Activated T-cell treated with anti-CD3 and anti-CD28 coated beads for 1 hour (primary cell): ENCODE measurements at places on chromosomes 3 and 15.

GRCh38 chr15:38701149-38701548 lies 136.5 kb upstream of the RASGRP1 start:
- DNase-seq: no peak

GRCh38 chr15:84023636-84024035 lies 211.9 kb upstream of the GOLGA6L4 start:
- no peak for DNase-seq

- no peak for DNase-seq
These were observed 482.3 kb upstream of the NECTIN3 start for GRCh38 chr3:110589341-110589740.

GRCh38 chr3:117304681-117305080 lies 595.1 kb downstream of the TUSC7 start:
- DNase-seq: no peak
